Central memory CD8-positive, alpha-beta T cell (primary cell): ENCODE measurements at places on chromosomes 2 and 18.

GRCh38 chr2:120933693-120934573, 198.3 kb downstream of the GLI2 start:
- H3K36me3 ChIP-seq = no peaks in the 10 kb centered on the region
- H3K27ac ChIP-seq = no peak overlapping the region
- H3K4me3 ChIP-seq = no peak overlapping the region
- no peak for DNase-seq
- peaks cover 11% of the 10 kb centered on the region for H3K27me3 ChIP-seq

DNA sequence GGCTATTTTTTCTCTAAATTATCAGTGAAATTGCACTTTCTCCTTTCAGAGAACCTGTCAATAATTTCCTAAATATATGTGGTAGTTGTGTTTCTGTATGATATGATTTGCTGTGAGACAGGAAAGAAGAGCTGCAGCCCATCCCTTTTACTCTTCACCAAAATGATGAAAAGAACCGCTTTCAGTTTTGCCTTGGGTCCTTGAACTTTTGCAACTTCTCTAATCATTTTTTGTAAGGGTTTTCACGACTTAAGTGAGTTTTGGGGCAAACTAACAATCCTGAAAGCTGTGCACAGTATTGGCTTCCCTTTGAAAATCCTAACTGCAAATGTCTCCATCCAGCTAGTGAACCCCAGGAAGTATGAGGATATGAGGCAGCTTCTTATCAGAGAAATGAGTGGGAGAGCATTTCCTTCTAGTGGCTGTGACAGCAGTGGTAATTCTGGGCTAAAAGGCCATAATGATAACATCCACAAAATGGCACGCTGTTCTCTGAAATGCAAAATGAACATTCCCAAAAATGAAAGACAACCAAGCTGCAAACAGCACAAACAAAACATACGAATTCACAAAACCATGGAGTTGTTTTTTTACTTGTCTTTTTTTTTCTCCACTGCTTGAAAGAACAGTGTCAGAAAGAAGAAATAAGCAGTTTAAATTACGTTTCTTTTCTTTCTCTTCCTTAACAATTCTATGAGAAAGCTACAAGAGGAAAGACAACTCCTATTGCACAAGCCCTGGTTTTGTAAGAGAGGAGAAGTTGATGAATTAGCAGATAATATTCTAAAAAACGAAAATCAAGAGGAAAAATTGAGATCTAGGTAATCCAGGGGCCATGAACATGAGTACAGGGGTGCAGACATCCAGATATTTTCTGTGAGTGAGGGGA, 1291.6 kb upstream of the ZEB2 start:
- H3K4me3 ChIP-seq = no peak overlapping the region
- no peaks in the 10 kb centered on the region for H3K4me1 ChIP-seq
- H3K27ac ChIP-seq = no peak overlapping the region
- H3K27me3 ChIP-seq = no peaks in the 10 kb centered on the region
- DNase-seq = no peak

DNA sequence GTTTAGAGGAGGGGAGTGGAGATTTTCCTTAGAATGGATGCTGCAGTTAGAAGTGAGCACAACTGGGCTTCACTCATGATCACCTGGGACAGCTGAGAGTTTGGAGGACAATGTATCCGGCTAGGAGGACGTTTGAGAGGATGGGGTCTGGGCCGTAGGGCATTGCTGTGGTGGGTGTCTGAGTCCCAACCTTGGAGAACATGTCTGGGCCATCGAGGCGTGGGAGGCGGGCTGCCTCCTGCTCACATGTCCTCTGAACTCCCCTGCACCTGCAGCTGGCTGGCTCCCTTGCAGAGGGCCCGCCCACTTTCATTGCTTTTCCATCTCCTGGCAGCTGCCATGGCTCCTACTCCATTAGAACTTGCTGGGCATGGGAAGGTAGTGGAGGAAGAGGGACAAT, 203.0 kb upstream of the PXDN start:
- H3K36me3 ChIP-seq = no peaks in the 10 kb centered on the region
- no peak overlapping the region for H3K27ac ChIP-seq
- H3K4me1 ChIP-seq = no peaks in the 10 kb centered on the region
- H3K4me3 ChIP-seq = no peak overlapping the region
- H3K27me3 ChIP-seq = peaks cover 6% of the 10 kb centered on the region

- DNase-seq = no peak
- H3K27me3 ChIP-seq = peaks cover 9% of the 10 kb centered on the region
Observed at GRCh38 chr2:26756337-26756736, 7.7 kb upstream of the SLC35F6 start.

DNA sequence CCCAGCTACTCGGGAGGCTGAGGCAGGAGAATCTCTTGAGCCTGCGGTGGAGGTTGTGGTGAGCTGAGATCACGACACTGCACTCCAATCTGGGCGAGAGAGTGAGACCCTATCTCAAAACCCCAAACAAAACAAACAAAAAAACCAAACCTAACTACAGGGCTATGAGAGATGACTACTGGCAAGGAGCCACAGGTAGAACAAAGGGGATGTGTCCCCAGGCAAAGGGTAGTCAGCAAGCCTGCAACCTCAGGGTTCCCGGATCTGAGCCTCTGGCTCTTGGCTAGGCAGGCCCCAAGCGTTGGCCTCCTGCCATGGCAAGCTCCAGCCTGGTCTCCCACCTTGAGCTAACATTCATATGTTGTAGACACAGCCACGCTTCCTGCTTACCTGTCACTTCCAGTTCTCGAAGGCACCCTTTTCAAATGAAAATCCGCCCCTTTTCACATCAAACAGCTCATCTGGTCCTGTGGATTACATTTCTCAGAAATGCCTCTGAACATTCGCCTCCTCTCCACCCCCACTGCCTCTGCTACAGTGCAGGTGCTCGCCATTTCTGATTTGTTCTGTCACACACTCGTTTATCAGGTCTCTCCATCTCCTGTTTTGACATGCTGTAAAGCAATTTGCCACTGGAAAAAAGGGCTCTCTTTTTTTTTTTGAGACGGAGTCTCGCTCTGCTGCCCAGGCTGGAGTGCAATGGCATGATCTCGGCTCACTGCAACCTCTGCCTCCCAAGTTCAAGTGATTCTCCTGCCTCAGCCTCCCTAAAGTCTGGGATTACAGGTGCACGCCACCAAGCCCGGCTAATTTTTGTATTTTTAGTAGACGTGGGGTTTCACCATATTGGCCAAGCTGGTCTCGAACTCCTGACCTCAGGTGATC, 13.1 kb upstream of the ACTR3 start:
- no peak for DNase-seq
- peaks cover 16% of the 10 kb centered on the region for H3K4me1 ChIP-seq
- H3K27me3 ChIP-seq = no peaks in the 10 kb centered on the region
- H3K4me3 ChIP-seq = peak overlapping the region; percentile 7
- H3K27ac ChIP-seq = peak overlapping the region; percentile 52

GRCh38 chr2:232662486-232663260, 29.3 kb downstream of the EFHD1 start:
- peaks cover 9% of the 10 kb centered on the region for H3K27me3 ChIP-seq
- H3K4me3 ChIP-seq = no peak overlapping the region
- H3K36me3 ChIP-seq = no peaks in the 10 kb centered on the region
- no peak overlapping the region for H3K27ac ChIP-seq

- H3K36me3 ChIP-seq = no peaks in the 10 kb centered on the region
- no peak for DNase-seq
- no peaks in the 10 kb centered on the region for H3K4me1 ChIP-seq
- no peak overlapping the region for H3K4me3 ChIP-seq
- H3K27me3 ChIP-seq = no peaks in the 10 kb centered on the region
Observed at GRCh38 chr2:103402944-103403343, 641.1 kb downstream of the TMEM182 start.

- H3K36me3 ChIP-seq = no peaks in the 10 kb centered on the region
- DNase-seq = no peak
- H3K4me3 ChIP-seq = no peak overlapping the region
- no peaks in the 10 kb centered on the region for H3K4me1 ChIP-seq
- no peak overlapping the region for H3K27ac ChIP-seq
Observed at GRCh38 chr2:138724729-138725459, 55.3 kb downstream of the NXPH2 start.

DNA sequence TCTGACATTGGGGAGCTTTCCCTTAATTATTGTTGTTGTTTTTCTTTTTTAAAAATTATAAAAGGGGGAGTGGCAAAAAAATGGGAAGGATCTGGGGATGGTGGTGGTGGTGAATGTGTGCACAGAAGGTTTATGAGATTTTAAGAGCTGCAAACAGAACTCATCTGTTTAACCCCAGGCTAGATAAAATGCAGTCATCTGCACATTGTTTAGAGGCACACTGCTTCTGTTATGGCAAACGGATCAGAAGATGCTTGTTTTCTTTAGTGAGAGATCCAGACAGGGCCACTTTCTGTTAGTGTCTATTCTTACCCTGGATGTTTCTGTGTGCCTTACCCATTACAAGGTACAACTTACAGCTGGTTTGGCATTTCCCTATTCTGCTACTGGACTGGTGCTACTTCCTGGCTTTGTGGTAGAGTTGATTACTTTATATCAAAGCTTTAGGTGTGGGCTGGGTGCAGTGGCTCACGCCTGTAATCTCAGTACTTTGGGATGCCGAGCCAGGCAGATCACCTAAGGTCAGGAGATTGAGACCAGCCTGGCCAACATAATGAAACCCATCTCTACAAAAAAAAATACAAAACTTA, 68.2 kb upstream of the NRP2 start:
- no peak overlapping the region for H3K27ac ChIP-seq
- DNase-seq = no peak
- no peaks in the 10 kb centered on the region for H3K4me1 ChIP-seq
- no peaks in the 10 kb centered on the region for H3K36me3 ChIP-seq
- H3K27me3 ChIP-seq = peaks cover 16% of the 10 kb centered on the region

DNA sequence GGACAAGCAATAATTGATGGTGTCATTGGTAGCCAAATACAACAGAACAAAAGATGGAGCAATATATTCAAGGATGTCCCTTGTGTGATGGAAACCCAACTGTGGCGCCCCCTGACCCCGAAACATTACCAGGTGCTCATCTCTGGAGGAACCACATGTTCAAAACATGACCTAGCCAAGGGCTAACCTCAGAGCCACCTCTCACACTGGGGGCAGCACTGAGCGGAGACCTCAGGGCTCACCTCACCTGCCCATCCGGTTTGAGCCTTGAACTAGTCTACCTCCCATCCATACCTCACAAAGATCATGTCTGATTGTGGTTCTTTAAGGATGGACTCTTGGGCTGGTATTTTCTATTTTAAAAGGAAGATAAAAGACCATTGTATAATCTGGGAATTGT, 314.4 kb upstream of the CDH7 start:
- no peaks in the 10 kb centered on the region for H3K4me1 ChIP-seq
- no peaks in the 10 kb centered on the region for H3K27me3 ChIP-seq
- no peak overlapping the region for H3K27ac ChIP-seq
- DNase-seq = no peak

DNA sequence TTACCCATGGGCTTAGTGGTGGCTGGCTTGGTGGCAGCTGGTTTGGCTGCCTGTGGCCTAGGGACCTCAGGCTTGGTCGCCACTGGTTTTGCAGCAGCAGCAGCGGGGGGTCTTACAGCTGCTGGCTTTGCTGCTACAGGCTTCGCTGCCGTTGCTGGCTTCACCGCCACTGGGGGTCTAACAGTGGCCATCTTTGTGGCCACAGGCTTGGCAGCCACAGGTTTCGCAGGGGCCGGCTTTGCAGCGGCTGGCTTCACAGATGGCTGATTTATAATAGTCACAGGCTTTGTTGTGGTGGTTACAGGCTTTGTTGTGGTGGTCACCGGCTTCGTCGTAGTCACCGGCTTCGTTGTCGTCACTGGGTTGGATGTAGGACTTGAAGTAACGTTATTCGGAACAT, 77.8 kb downstream of the COL6A3 start:
- H3K27me3 ChIP-seq = peaks cover 7% of the 10 kb centered on the region
- H3K4me3 ChIP-seq = no peak overlapping the region
- H3K4me1 ChIP-seq = no peaks in the 10 kb centered on the region
- H3K36me3 ChIP-seq = no peaks in the 10 kb centered on the region
- no peak overlapping the region for H3K27ac ChIP-seq

DNA sequence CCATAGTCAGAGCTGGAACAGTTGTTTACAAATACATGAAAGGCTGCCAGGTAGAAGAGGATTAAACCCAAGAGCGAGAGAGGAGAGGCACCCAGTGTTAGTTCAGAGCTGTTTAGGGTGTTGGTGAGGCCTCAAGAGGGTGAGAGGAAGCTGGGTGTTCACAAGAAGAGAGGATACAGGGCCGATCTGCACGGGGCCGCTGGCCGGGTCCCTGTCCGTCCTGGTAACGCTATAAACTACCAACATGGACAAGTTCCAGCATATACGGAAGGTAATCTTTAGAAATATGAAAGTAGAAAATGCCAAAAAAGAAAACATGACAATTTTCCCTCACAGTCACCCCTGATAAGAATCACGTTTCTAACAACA, 109.7 kb downstream of the TMEM18 start:
- no peaks in the 10 kb centered on the region for H3K4me1 ChIP-seq
- DNase-seq = no peak
- no peak overlapping the region for H3K27ac ChIP-seq

DNA sequence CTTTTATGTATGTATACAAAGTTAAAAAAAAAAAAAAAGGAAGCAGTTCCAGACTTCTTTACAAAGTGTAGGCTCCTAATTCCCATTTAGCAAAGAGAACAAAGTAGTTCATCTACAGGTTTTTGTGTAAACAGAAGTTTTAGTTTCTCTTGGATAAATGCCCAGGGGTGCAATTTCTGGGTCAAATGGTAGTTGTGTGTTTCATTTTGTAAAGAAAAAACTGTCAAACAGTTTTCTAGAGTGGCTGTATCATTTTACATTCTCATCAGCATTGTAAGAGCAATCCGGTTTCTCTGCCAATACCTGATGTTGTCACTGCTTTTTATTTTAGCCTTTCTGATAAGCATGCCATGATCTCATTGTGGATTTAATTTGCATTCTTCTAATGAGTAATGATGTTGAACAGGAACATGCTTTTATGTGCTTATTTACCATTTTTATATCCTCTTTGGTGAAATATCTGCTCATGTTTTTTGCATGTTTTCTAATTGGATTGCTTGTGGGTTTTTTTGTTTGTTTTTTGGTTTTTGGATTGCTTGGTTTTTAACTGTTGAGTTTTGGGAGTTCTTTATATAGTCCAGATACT, 16.6 kb upstream of the PSME4 start:
- H3K36me3 ChIP-seq = no peaks in the 10 kb centered on the region
- peaks cover 25% of the 10 kb centered on the region for H3K4me1 ChIP-seq

DNA sequence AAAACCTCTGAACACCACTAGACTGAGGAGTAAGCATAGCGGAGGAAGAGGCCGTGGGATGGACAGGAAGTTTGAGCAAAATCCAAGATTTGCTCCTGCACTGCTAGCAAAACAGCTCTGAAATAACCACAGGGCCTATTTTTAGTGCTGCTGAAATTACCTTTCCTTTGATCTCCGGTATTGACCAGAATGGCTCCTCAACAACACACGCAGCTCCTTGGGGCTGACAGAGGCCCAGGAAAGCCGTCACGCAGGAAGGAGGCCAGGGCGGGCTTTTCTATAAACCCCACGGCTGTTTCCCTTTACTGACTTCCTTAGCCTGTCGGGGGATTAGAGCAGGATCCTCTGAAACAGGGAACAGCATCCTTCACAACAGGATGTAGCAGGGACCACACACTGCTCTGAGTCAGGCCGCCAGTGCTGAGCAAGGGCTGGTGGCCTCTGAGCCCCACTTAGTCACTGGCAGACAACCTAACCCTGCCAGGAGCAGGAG, 80.8 kb upstream of the LCLAT1 start:
- H3K36me3 ChIP-seq = peaks cover 5% of the 10 kb centered on the region
- DNase-seq = no peak
- no peak overlapping the region for H3K4me3 ChIP-seq
